ENCODE measurements at places on chromosomes 3 and 15.

GRCh38 chr3:13682331-13683013 is 133.5 kb downstream of the FBLN2 start:
- no peak for DNase-seq

GRCh38 chr3:43872301-43872700 is 181.6 kb downstream of the ABHD5 start:
- no peak for DNase-seq

- DNase-seq: no peak
Observed at GRCh38 chr3:148816981-148817525, 10.6 kb upstream of the CPB1 start.

DNA sequence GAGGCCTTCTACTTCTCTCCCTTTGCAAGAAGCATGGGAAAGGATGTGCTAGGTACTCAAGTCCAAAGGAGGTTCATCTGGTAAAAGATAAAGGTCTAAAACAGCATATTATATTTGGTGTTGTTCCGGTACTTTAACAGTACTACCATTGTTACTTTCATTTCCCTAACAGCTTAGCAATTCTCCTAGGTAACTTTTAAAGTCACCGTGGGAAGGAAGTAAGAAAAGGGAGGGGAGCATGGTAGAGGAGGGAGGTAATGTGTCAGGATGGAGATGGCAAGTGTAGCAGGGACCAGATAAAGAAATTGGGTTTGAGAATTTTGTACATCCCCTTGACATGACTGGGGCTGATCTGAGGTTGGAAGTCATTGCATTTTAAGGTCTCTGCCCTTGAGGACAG is 89.4 kb upstream of the SKOR1 start:
- no peak for DNase-seq

GRCh38 chr3:134644731-134645514 is 5.9 kb downstream of the KY start:
- DNase-seq: no peak

DNA sequence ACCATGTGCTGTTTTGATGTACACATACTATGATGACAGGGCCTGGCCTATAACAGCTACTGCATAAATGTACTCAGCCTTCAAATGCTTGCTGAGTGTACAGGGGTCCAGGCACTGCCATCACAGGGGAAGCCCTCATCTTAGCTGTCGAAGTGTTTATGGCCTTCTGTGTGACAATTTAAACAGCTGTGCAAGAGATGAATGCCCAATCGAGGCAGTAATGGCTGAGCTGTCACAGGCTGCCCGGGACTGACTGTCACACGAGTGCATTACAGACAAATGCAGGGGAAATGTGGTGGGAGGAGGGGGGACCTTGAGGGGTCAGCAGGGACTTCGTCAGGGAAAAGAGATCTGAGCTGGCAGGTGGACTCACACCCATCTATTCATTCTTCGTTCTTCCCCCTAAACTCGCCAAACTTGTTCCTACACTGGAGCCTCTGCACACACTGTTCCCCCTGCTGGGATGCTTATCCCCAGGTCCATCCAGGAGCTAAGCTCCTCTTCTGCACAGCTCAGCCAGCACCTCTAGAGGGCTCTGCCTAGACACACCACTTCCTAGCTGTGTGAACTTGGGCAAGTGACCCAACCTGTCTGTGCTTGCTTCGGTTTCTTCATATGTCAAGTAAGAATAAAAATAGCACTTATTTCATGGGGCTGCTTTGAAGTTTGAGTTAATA is 156.2 kb upstream of the IQSEC1 start:
- no peak for DNase-seq

- no peak for DNase-seq
Observed at GRCh38 chr3:143977341-143978262, 6.0 kb downstream of the DIPK2A start.

- DNase-seq: no peak
Observed at GRCh38 chr15:100824211-100824610, 55.4 kb upstream of the ALDH1A3 start.

- no peak for DNase-seq
Observed at GRCh38 chr15:72889545-72889944, 106.0 kb upstream of the ADPGK start.

DNA sequence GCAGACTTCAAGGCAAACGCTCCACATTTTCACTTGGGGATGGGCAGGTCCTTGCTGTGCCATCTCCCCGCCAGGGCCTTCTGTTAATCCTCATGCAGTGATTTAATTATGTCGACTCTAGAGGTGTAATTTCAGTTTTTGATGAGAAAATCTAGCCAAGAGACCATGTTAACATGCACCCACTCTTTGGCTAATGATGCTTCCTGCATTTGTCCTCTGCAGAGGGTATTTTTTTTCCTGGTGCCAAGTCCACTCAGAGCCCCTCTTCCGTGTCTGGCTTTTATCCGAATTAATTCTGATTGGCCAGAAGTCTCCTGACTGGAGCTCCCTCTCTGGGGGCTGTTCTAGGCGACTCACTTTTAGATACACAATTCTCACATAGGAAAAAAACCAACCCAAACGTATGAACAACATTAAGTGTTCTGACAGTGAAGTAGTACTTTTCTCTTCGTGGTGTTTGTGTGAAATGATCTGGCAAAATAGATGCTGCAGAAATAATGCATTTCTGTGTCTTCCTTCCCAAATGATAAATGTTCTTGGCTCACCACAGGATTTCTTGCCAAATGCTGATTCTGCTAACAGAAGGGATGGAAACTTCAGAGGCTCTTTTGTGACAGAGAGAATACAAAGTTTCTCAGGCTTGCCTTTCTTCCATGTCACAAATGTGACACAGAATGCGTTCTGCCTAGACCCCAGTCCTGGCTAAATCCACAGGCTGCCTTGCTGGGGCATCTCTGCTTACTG is 190.0 kb downstream of the CACNA2D3 start:
- DNase-seq: no peak
